CD4-positive, CD25-positive, alpha-beta regulatory T cell (primary cell): ENCODE measurements at places on chromosomes 2 and 18.

GRCh38 chr2:23583467-23583866 is 198.5 kb downstream of the KLHL29 start:
- no peak for DNase-seq

DNA sequence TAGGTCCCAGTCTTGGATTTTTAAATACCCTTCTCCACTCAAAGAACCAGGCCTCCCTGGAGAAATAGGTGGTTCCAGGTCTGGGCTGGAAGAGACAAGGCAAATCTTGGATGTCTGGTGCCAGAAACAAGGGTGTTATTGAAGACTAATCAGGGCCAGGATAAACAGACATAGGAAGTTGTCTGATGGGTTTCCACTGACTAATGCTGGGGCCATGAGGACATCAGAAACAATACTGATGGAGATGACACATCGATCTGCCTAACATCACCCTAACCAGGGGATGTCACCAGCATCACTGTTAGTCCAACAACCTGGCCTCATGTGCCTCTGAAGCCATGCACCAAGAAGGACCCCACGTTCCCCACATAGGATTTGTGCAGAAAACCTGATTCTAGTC is 42.5 kb upstream of the GLI2 start:
- no peak for DNase-seq

- DNase-seq, result no peak
These were observed 99.4 kb upstream of the TEX51 start for GRCh38 chr2:126799301-126799700.

DNA sequence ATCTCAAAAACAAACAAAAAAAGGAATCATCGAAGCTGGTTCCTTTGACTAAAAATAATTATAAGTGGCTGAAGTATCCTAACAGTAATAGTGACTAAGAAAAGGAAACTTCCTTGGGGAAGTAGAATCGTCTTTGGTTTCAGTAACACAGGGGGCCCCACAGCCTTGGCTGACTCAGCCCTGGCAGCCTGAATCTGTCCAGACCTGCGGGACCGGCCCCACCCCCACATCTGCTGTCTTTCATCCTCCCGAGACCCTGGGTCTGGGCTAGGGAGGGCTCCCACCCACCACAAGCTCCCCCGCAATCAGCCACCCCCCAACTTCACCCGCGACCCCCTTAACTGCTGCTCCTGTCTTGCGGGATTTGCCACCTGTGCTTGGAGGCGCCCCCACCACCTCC is 1452.6 kb upstream of the ACVR2A start:
- DNase-seq, result no peak

DNA sequence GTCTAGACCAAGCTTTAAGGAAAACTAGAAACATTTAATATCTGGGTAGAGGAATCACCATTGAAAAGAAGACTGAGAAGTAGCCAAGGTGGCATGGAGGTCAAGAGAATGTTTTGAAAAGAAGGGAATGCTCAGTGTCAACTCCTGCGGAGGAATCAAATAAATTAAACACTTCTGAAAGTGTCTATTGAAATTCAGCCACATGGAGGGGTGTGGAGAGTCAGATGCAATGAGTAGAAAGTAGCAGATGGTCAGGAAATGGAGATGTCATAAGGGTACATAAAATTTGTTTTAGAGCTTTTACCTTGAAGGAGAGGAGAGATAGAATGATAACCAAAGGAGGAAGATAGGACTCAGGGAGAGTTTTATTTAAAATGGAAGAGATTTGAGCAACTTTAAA is 35.1 kb downstream of the NLRC4 start:
- no peak for DNase-seq

DNA sequence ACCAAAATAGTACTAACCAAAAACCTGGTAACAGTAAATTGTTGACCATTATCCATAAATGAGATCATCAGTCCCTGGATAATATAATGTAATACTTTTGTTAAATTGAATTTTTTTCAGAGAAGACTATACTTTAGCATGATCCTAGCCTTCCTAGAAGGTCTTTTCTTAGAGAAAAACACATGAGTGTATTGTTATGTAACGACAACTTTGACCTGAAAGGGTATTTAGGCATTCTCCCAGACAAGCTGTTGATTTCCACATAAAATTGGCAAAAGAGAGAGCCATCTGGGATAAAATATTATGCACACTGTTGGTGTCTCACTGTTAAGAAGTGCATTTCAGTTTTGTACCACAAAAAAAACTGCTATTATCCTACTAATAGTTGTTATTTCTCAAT is 120.0 kb upstream of the MAPRE2 start:
- DNase-seq, result no peak
